ENCODE measurements at places on chromosomes 16 and 17.
A peak's percentile ranks its signal among the peaks of the same experiment; 100 is the strongest.

DNA sequence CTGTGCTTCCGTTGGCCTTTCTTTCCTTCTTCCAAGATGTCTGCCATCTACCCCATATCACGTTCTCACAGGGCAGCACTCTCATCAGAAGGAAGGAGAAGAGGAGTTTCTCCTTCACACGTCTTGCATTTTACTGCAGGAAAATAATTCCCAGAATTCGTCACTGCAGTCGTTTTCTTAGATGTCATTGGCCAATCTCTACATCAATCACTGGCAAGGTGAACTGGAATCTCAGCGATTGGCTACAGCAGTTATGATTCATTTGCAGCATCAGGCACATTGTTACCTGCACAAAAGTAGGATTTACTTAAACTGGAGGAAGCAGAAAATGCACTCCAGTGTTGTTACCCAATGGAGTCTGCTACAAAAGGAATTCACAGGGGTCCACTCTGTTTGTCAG is 277.2 kb upstream of the RBFOX1 start:
- H3K36me3 ChIP-seq, result no peaks in the 10 kb centered on the region
- DNase-seq, result no peak
- H3K4me1 ChIP-seq, result no peaks in the 10 kb centered on the region
- no peaks in the 10 kb centered on the region for H3K27me3 ChIP-seq
- H3K4me3 ChIP-seq, result no peak overlapping the region

GRCh38 chr17:50893183-50893993 is 27.2 kb upstream of the TOB1 start:
- H3K27ac ChIP-seq, result no peak overlapping the region
- no peaks in the 10 kb centered on the region for H3K27me3 ChIP-seq
- no peaks in the 10 kb centered on the region for H3K4me1 ChIP-seq

DNA sequence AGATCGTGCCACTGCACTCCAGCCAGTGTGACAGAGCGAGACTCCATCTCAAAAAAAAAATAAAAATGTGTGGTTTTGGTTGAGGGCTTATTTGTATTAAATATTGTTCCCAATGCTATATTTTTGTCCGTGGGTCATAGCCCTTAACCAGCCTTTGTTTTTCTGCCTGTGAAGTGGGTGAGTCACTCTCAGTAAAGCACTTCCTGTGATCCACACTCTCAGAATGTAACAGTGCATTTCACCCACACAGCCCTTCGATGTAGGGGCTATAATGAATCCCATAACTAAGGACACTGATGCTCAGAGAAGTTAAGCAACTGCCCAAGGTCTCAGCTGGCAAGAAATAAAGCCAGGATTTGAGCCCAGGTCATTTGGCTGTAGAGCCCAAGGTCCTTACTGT is 34.7 kb upstream of the POLR3E start:
- H3K4me1 ChIP-seq, result no peaks in the 10 kb centered on the region
- peaks cover 89% of the 10 kb centered on the region for H3K36me3 ChIP-seq
- no peak for DNase-seq
- no peak overlapping the region for H3K27ac ChIP-seq

GRCh38 chr17:3553419-3554401 is 3.9 kb downstream of the TRPV3 start:
- H3K27ac ChIP-seq, result no peak overlapping the region
- no peaks in the 10 kb centered on the region for H3K36me3 ChIP-seq
- no peak overlapping the region for H3K4me3 ChIP-seq
- DNase-seq, result no peak
- no peaks in the 10 kb centered on the region for H3K4me1 ChIP-seq

DNA sequence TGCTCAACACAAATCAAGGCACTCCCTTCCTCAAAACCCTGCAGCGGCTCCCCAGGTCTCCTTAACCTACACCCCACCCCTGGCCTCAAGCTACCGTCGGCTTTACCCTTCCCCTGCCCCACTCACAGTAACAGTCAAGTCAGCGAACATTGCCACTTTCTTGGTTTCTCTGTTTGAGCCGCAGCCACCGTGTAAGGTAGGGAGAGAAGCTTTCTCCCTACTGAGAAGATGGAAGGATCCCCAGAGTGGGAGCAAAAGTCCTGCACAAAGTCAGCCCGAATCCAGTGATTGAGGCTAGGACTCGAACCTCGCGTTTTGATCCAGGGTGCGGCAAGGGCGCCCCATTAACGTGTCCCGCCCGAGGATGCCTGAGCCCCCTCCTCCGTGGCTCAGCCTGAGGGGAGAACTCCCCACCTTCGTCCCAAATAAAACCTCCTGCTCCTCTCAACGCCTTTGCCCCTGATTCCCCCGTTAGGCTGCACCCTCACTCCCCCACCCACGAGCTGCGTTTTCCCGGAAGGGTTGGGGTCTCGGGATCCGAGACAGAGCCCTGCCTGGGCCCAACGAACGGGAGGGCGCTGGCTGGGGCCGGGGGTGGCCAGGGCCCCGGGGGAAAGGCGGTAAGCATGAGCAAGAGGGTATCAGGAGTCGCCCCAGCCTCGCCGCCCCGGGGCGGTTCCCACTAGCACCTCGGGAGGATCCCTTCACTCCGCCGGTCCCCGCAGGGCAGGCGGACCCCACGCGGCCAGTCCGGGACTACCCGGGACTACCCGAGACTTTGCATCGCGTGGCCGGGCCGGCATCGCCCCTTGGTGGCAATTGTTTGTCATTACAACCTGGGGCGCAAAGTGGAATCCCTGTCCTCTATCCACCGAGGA is 9.9 kb upstream of the NAGS start:
- H3K4me1 ChIP-seq, result peaks cover 5% of the 10 kb centered on the region
- no peak overlapping the region for H3K4me3 ChIP-seq
- no peak overlapping the region for H3K27ac ChIP-seq
- DNase-seq, result no peak
- H3K27me3 ChIP-seq, result peaks cover 19% of the 10 kb centered on the region
- H3K36me3 ChIP-seq, result no peaks in the 10 kb centered on the region

GRCh38 chr17:81536299-81537290 is 8.4 kb downstream of the FSCN2 start:
- no peaks in the 10 kb centered on the region for H3K4me1 ChIP-seq
- H3K36me3 ChIP-seq, result peaks cover 15% of the 10 kb centered on the region
- no peak overlapping the region for H3K4me3 ChIP-seq
- no peak overlapping the region for H3K27ac ChIP-seq

DNA sequence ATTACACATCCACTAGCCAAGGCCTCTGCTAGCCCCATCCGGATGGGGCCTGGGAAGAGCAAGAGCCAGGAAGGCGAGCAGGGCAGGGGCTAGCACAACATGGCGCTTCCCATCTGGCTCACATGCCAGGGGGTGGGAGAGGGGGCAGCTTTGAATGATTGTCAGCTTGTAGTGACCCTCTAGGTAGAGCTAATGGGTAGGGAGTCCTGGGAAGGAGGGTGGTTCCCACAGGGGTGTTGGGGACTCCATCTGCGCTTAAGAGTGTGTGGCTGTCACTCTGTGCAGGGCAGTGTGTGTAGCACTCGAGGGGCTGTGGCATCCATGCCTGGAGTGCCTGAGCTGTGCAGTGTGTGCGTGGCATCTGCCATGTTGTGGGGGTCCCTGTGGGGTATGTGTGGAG is 24.5 kb downstream of the ARHGAP23 start:
- peak overlapping the region; percentile 84 for H3K27ac ChIP-seq
- H3K27me3 ChIP-seq, result no peaks in the 10 kb centered on the region
- peaks cover 86% of the 10 kb centered on the region for H3K4me1 ChIP-seq
- no peak for DNase-seq
- no peak overlapping the region for H3K4me3 ChIP-seq
- H3K36me3 ChIP-seq, result no peaks in the 10 kb centered on the region

GRCh38 chr16:79436885-79437284 is 163.7 kb downstream of the MAF start:
- no peak overlapping the region for H3K27ac ChIP-seq
- no peak for DNase-seq
- H3K36me3 ChIP-seq, result no peaks in the 10 kb centered on the region
- H3K4me1 ChIP-seq, result peaks cover 15% of the 10 kb centered on the region
- H3K4me3 ChIP-seq, result no peak overlapping the region

DNA sequence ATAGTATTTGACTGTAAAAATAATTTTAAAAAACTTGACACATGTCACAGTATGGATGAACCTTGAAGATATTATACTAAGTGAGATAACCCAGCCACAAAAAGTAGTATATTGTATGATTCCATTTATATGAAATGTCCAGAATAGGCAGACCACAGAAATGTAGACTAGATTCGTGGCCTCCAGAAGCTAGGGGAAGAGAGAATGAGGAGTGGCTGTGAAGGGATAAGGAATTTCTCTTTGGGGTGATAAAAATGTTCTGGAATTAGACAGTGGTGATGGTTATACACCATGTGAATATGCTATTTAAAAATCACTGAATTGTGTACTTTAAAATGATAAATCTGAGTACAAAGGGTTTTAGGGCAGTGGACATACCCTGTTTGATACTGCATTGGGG is 253.1 kb upstream of the DYNLRB2 start:
- H3K4me1 ChIP-seq, result no peaks in the 10 kb centered on the region
- H3K27ac ChIP-seq, result no peak overlapping the region
- no peaks in the 10 kb centered on the region for H3K36me3 ChIP-seq
- no peaks in the 10 kb centered on the region for H3K27me3 ChIP-seq
- no peak for DNase-seq

DNA sequence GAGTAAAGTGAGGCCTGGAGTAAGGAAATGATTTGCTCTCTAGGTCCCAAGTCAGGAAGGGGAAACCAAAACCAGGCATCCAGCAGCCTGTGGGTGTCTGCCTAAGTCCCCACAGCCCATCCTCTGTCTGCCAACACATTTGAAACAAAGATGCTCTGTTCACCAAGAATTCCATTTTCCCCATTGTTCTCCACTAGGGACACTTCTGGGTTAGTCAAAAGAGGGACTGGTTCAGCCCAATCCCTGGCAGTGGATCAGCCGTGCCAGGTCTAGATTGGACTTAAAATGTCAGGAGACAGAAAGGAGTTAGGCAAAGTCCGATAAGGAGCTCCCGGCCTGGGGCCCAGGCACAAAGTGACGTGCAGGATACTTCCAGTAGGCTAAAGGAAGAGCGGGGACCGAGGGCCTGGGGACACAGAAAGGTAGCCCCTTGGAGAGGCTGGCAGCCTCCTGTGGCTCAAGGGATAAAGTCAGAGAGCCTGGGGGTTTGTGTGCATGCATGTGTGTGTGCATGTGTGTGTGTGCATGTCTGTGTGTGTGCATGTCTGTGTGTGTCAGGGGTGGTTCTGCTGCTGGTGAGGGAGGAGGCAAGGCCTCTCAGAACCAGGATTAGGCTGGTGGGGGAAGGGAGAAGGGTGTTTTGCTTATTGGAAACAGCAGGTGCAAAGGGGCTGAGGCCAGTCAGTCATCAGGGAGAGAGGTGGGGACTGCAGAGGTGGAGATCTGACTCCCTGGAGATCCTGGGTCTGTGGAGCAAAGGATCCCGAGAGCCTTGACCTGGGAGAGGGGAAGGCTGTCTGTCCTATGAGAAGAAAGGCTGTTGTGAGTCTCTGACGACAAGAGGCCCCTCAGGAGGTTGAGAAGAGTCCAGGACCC is 41.7 kb upstream of the IL34 start:
- H3K27me3 ChIP-seq, result no peaks in the 10 kb centered on the region
- no peaks in the 10 kb centered on the region for H3K4me1 ChIP-seq
- H3K4me3 ChIP-seq, result no peak overlapping the region
- no peaks in the 10 kb centered on the region for H3K36me3 ChIP-seq
- no peak overlapping the region for H3K27ac ChIP-seq

- no peaks in the 10 kb centered on the region for H3K27me3 ChIP-seq
- no peak for DNase-seq
- no peaks in the 10 kb centered on the region for H3K36me3 ChIP-seq
- H3K27ac ChIP-seq, result no peak overlapping the region
- H3K4me3 ChIP-seq, result no peak overlapping the region
Measured at GRCh38 chr17:66466106-66466820, 163.8 kb downstream of the PRKCA start.

GRCh38 chr17:49508061-49508865 is 13.2 kb downstream of the NGFR start:
- H3K4me3 ChIP-seq, result no peak overlapping the region
- H3K27me3 ChIP-seq, result peaks cover 34% of the 10 kb centered on the region
- no peaks in the 10 kb centered on the region for H3K36me3 ChIP-seq
- no peak for DNase-seq

DNA sequence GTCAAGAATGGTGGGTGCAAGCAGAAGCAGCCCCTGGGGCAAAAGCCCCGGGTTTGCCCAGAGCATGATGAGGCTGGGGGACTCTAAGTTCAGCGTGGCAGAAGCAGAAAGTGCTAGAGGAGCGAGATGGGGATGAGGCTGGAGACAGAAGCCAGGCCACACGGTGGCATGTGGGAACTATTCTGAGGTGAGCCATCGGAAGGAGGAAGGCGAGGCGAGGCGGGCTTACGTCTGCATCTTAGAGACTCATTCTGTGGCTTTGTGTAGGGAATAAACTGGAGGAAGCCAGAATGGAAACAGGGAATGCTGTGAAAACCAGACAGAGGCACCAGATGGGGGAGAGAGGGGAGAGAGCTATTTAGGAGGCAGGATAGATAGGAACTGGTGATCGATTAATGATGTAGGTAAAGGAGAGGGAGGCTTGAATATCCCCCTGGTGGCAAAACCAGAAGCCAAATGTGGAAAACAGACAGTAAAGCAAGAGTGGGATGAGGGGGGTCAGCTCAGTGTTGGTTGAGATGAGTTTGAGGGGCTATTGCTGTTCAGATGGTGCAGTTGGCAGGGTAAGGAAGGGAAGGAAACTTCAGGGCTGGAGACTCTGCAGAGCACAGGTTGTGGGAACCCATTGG is 3.1 kb upstream of the TNFSF13 start:
- H3K27ac ChIP-seq, result no peak overlapping the region
- H3K27me3 ChIP-seq, result no peaks in the 10 kb centered on the region
- DNase-seq, result no peak
- H3K4me1 ChIP-seq, result peaks cover 33% of the 10 kb centered on the region

- no peaks in the 10 kb centered on the region for H3K27me3 ChIP-seq
- H3K27ac ChIP-seq, result no peak overlapping the region
- no peak for DNase-seq
- no peaks in the 10 kb centered on the region for H3K36me3 ChIP-seq
- peaks cover 5% of the 10 kb centered on the region for H3K4me1 ChIP-seq
Measured at GRCh38 chr17:58356231-58356630, 4.2 kb upstream of the SUPT4H1 start.

GRCh38 chr17:67137860-67138259 is 93.5 kb downstream of the CACNG1 start:
- H3K27me3 ChIP-seq, result no peaks in the 10 kb centered on the region
- no peak overlapping the region for H3K4me3 ChIP-seq
- no peak for DNase-seq
- H3K4me1 ChIP-seq, result no peaks in the 10 kb centered on the region

- DNase-seq, result no peak
- peak overlapping the region; percentile 43 for H3K27ac ChIP-seq
- peaks cover 51% of the 10 kb centered on the region for H3K4me1 ChIP-seq
Measured at GRCh38 chr16:86509759-86510464, 415 bp upstream of the FOXF1 start.

DNA sequence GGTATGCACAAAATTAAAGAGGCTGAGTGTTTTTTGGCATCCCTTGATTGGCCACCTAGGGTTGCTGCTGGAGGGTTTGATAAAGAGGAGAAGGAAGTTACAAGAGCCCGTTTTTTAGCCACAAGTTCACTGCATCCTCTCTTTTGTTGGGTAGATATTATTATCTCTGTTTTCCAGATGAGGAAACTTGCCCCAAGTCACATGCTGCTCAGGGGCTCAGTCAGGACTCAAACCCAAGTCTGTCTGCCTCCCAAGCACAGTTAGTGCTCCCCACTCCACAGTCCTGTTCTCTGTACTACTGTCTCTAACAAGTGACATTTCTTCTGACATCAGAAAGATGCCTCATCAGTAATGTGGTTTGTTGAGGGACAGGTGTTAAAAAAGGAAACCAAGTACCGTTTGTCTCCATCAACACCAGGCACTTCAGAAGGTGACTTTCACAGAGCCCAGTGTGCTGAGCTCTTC is 1.4 kb downstream of the NT5M start:
- H3K36me3 ChIP-seq, result no peaks in the 10 kb centered on the region
- peaks cover 19% of the 10 kb centered on the region for H3K4me1 ChIP-seq
- H3K27ac ChIP-seq, result no peak overlapping the region
